CD4-positive, alpha-beta T cell treated with Interleukin-12 subunit alpha and Interleukin-12 subunit beta, for 1 hour (primary cell): ENCODE measurements at places on chromosomes 4 and X.

DNA sequence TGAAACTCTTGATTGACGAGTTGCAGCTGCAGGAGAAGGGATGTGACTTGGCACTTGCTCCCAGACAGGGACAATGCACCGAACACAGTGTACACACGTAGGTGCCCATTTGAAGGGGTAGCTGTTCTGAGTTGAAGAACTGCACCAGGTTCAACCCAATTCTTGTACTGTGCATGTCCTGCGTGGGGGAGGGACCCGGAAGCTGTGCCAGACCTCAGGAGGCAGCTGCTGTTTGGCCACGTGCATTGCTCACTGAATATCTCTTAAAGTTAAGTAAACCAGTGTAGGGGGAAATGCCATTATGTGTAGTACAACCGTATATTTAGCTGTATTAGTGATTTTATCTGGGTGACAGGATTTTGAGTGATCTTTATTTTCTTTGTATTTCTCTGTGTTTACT, 12.0 kb upstream of the RBBP7 start:
- no peak for DNase-seq

- DNase-seq: no peak
Observed at GRCh38 chr4:145881576-145881975, 57.0 kb downstream of the ZNF827 start.

GRCh38 chrX:10022273-10022541, 55.0 kb downstream of the CLDN34 start:
- no peak for DNase-seq

- no peak for DNase-seq
Observed at GRCh38 chr4:119029847-119030535, 105.6 kb upstream of the MYOZ2 start.

DNA sequence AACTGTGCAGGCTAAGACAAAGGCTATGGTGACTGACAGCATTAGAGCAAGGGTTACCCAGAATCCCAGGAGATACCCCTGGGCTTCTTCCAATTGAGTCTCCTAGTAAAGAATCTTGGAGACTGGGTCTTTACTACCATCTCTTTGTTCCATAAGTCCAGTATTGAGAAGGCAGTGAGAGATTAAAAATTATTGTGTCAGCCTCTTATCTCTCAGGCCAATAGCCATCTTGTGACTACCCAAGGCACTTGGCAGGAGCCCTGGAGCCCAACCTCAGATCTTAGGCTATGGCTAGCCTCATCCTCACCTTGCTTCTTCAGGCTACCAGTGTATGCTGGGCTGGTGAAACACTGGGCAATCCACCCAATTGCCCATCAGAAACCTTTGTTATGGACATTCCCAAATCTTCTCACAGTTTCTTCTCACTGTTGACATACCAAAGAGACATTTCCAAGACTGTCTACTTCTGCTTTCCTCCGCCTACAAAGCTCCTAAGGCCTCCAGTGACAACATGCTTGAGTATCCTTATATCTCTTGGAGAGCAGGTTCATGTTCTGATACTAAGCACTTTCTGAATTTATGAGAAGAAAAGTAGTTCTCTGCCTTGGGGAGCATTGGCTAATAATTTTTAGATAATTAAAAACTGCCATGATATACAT, 76.3 kb upstream of the STIM2 start:
- no peak for DNase-seq

GRCh38 chr4:177367336-177367735, 57.7 kb downstream of the NEIL3 start:
- DNase-seq: peak; percentile 7

GRCh38 chr4:54445866-54446265, 211.9 kb upstream of the KIT start:
- no peak for DNase-seq

DNA sequence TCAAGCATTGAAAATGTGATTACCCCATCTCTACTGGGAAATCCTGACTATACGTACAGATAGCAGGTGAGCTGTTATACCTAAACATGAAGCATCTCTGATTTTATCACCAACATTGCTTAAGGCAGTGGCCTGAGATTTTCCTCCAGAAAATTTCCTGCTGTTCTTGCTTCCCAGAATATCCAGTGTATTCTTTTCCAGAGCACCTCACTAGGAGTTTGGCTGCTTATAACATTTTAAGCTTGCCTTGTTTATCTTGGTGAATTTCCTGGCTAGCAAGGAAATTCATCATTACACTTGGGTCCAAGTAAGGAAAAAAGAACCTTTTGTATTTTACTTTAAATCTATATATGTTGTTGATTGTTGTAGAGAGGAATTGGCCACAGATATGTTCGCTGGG, 73.0 kb upstream of the CLCN4 start:
- DNase-seq: no peak

DNA sequence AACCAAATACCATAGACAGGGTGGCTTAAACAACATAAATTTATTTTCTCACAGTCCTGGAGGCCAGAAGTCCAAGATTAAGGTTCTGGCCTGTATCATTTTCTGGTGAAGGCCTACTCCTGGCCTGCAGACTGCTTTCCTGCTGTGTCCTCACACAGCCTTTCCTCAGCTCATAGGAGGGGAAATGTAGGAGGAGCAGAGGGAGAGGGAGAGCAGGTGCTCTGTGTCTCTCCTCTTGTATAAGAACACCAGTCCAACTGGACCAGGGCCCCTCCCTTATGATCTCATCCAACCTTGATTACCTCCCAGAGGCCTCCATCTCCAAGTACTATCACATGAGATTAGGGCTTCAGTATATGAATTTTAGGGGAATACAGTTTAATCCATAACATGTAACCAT, 34.3 kb downstream of the RAPGEF2 start:
- DNase-seq: no peak

- no peak for DNase-seq
Observed at GRCh38 chrX:40104985-40105834, 7.5 kb upstream of the BCOR start.

DNA sequence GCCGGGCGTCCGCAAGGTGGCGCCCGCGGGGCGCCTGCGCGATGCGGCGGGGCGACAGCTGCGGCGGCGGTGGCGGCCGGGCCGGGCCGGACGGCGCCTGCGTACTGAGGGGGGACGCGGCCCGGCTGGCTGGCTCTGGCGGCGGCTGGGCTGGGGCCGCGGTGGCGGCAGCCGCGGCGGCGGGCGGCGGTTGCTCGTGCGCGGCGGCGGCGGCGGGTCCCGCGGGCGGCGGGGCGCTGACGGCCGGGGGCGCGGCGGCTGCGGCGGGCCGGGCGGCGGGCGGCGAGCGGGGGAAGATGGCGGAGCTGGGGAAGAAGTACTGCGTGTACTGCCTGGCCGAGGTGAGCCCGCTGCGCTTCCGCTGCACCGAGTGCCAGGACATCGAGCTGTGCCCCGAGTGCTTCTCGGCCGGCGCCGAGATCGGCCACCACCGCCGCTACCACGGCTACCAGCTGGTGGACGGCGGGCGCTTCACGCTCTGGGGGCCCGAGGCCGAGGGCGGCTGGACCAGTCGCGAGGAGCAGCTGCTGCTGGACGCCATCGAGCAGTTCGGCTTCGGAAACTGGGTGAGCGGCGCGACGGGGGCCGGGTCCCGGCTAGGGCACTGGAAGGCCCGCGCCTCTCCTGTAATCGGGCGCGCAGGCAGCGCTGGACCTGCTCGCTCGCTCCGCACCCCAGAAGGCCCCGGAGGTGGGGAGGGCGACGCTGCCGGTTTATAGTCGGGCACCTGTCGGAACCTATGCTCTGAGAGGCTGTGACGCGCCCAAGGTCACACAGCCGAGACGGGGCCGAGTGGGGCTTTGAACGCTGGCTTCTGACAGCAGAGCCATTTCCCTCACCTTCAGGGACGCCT, at the start of gene TADA2B:
Gene TADA2B, plus strand, starts transcription at position 89 of the 853 bp plus-strand sequence. Its CDS starts 208 bp downstream, at position 297.
- peak; percentile 52 for DNase-seq

GRCh38 chrX:71367396-71367795, 1.2 kb downstream of the TAF1 start:
- peak; percentile 2 for DNase-seq

DNA sequence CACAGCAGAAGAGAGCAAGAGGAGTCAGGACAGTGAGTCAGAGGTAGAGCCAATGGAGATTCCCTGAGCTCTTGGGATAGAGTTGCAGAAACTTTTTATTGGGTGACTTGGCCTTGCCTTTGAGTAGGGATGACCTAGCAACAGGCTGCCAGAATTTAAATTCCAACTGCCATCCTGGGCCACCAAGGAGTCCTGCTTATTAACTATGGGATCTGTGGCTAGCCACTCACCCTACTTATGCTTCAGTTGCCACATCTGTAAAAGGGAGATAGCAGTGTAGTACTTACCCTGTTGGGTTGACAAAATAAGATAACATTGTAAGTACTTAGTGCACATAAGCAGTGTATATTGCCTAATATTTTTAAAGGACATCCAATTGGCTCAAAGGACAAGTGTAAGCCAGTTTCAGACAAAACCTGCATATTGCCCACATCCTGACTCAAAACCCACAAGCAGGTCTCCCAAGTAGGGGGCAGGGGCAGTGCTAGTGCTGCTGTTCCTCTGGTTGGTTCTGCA, 43.5 kb upstream of the TMEM164 start:
- DNase-seq: no peak

DNA sequence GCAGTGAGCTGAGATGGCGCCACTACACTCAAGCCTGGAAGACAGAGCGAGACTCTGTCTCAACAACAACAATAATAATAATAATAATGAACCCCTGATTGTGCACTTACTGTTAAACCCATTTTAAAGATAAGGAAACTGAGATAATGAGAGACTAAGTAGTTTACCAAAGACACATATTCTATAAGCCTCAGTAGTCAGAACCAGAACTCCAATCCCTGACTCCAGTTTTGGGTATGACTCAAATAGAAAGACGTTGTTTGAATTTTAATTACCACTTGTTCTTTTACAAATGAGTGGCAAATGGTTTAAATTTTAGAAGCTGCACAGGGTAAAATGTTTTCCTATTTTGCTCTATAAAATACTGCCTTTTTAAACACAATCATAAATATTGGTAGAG, 37.4 kb downstream of the ACSL4 start:
- DNase-seq: no peak

DNA sequence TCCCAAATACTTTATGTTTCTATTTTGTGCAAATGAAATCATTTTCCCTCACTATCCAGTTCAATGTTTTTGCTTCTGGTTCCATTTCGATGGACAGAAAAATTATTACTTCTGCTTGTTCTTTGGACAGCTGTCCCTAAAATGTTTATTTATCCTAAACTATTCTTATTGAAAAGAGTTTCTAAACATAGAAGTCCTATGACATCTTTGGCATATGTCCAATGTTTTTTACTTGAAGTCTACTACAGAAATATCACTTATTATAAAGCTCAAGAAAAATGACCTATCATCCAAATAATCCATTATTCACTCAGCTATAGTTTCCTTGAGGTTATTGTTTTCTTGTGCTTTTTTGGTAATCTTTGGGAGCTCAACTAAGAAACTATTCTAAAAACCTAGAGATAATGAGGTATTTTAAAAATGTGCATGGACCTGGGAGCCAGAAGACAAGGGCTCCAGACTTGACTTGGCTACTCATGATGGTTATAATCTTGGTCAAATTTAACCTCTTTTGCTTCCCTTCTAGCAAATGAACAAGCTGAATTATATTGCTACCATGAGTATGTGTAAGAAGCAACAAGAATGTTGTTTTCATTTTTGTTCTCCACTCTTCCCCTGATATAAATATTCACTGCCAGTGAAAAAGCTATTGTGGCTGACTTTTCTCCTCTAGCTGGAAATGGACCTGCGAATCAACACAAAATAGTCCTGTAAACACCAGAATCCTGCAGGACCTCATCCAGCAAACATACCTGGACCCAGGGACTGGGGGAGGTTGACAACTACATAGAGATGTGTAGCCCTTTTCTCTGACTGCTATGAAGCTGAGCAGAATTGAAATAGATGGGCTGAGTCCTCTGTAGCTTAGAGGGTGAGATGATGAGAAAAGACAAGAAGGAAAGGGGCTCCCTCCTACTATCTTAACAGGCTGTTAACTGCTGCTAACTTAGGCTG, 137.4 kb downstream of the FRYL start:
- no peak for DNase-seq

DNA sequence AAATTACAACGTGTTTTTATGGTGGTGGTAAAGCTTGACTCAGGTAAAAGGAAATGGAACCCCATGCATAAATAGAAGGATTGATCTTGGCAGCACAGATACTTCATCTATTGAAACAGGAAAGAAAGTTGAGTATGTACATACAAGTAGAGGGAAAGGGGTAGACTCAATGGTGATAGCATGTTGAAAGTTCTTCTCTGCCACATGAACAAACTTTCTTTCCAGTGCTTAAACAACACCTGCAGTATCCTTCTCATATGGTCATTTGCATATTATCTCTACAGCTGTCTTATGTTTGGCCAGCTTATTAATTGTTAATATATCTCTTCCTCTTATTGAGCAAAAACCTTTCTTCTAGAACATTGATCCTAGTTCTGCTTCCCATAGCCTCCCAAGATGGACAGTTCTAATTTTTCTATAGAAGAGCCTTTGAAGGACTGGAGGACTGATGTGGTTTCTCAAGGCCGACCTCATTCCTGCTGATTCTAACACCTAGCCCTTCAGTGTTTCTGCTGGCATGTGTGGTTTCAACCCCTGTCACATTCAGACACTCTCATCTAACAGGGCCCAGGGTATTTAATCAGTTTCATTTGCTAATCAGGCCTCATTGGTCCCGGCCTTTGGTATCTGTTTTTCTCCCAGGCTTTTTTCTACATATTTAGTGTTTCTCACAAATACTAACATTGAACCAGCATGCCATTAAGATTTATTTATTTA, 108.1 kb upstream of the SPRY1 start:
- DNase-seq: no peak
